CD4-positive, alpha-beta T cell treated with Interleukin-10 for 1 hour (primary cell): ENCODE measurements at places on chromosomes 12 and 14.
A peak's percentile ranks its signal among the peaks of the same experiment; 100 is the strongest.

DNA sequence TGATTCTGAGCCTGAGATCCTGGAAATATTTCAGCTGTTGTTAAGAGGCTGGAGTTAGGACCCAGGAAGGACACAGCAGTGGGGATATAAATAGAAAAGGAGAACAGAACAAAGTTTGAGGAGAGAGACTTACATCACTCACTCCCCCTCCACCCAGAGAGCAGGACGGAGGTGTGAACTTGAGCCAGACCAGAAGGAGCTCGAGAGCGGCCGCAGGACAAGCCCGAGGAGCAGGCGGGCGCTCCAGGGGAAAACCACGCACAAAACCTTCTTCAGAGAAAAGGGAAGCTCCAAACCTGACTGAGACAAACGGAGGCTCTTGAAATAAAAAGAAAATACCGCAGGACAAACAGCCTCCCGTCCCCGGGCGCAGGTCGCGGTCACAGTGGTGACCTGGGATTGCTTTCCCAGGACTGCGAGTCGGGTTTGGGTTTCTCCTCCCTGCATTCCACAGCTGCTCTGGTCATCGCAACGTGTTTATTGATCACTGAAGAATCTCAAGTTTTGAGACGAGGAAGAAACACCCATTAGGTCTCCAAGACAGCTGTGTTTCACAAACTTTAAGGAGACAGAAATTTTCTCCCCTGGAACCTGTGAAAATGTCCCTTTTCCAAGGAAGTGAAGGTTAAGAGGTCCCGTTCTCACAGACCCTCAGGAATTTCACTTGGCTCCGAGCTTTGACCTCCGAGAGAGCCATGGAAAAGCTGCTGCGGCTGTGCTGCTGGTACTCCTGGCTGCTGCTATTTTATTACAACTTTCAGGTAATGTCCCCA is at the start of gene ADGRD1:
Gene ADGRD1 (plus strand): TSS at position 137 of the 773 bp plus-strand sequence. CDS start 559 bp downstream, at position 696.
- peak; percentile 1 for DNase-seq

- DNase-seq = no peak
These were observed 34.7 kb downstream of the DICER1 start for GRCh38 chr14:95122621-95122945.

DNA sequence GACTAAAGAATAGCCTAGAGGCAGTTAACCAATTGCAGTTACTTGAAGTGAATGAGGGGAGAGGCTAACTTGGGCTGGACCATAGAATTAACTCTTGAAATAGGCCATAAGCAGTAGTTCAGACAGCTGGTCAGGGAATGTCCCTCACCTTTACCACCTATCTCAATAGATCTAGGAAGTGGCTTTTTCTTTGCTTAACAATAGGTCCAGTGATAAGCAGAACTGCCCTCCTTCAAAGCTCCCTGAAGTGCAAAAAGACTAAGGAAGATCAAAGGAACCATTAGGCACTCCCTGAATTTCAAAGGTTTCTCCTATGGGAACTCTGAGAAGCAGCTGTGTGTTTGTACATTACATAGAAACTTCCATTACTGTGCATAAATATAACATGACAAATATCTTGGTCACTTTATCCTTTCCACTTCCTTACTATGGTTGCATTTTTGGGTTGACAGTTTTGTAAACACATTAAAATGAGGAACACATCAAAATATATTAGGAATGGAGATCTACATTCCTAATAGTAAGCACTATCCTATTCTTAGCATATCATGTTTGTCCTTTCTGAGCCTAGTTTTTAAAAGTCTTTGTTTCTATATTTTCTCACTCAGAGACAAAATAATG is 7.2 kb upstream of the NAA30 start:
- no peak for DNase-seq

DNA sequence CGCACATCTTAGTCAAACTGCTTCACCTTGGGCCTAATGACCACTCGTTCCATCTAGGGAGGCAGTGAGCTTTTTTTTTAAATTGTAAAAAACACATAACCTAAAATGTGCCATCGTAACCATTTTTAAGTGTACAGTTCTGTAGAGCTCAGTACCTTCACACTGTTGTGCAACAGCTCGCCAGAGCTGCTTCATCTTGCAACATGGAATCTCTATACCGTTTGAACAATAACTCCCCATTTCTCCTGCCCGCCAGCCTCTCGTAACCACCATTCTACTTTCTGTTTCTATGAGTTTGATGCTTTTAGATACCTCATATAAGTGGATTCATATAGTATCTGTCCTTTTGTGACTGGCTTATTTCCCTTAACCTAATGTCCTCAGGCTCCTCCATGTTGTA is 196.2 kb downstream of the CHST11 start:
- no peak for DNase-seq

- no peak for DNase-seq
These were observed 31.8 kb downstream of the LTBP2 start for GRCh38 chr14:74580275-74580672.

- DNase-seq = peak; percentile 41
These were observed 38.3 kb downstream of the SLC6A15 start for GRCh38 chr12:84874125-84874824.
